ENCODE measurements at places on chromosomes 7 and 10.
A peak's percentile ranks its signal among the peaks of the same experiment; 100 is the strongest.

DNA sequence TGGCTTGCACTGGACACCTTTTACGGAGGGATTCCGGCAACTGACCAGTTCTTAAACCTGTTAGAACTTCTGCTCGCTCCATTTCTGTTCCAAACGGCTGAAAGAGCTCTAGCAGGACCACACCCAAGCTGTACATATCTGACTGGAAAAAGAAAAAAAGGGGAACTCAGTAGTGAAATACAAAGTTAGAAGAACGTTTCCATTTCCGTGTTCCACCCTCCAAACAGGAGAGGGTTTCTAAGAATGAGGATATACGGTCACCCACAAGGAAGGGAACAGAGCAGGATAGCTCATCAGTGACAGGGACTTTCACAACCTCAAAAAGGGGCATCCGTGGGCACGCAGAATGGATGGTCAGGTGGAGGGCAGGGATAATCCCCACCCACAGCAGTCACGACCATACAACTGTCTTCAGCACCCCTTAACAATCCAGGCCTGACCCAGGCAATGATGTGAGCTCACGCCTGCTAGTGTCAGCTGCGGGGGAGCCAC, 4.3 kb upstream of the ANKRD61 start:
- DNase-seq, result no peak

- peak; percentile 52 for DNase-seq
These were observed 164.4 kb downstream of the GLRX3 start for GRCh38 chr10:130300608-130301020.

GRCh38 chr7:155392726-155393570, 65.0 kb upstream of the EN2 start:
- DNase-seq, result no peak

GRCh38 chr7:107414198-107414597, 55.7 kb upstream of the GPR22 start:
- no peak for DNase-seq

Data from activated naive CD4-positive, alpha-beta T cell treated with Interleukin-2 at 50 U/mL for 16 hours (primary cell).